ENCODE measurements at places on chromosomes 3 and 15.

DNA sequence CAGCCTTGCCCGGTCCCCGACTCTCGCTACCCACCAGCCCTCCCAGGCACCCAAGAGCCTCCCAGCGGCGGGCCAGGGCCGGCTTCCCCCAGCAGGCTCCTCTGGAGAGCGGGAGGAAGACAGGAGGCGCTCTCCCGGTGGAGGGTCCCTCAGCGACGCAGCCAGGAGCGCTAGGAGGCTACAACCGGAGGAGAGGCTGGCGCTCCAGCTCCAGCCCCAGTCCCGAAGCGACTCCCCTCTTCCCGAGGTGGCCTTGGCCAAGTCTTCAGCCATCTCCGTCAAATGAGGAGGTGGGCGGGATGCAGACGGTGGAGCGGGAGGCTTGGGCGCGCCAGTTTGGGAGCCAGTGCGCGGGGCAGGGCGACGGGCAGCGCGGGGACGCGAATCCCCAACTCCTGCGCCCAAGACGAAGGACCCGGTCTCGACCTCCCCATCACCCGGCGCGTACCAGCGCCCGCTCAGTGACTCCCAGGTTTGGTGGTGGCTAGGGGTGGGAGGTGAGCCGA lies 722 bp downstream of the CHRNA3 start:
- DNase-seq = no peak

- DNase-seq = no peak
These were observed 99.5 kb downstream of the SQOR start for GRCh38 chr15:45734260-45734711.

DNA sequence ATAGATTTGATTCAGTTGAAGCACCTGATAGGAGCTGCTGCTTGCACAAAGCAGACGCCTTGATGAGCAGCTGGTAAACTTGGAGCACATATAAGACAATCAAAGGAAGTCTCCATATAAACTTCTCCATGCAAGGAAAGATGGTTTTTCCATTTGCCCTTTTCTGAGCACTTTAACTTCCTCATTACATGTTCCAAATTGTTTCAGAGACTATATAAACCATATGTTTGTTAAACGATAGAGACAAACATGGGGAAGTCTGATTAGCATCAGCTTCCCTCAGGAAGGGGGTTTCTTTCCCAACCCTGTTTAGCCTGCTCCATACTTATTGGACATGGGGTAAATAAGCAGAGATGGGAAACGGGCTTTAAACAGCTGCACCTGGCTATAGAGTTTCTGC lies 88.0 kb downstream of the DHX36 start:
- no peak for DNase-seq

- no peak for DNase-seq
These were observed 441.1 kb upstream of the MDFIC2 start for GRCh38 chr3:70753572-70753971.
